Umbilical cord (tissue), 2 donors: ENCODE measurements at places on chromosomes 1 and 21. TPM values are rescaled to one million over a fixed set of nuclear protein-coding genes. Genes with fewer than 3 reads are reported as not detected.

- DNase-seq: no peak
Observed at GRCh38 chr1:33719326-33719725, 144.6 kb upstream of the HMGB4 start.

GRCh38 chr1:56921479-56921878 is 44.3 kb downstream of the C8B start:
- DNase-seq: no peak

- DNase-seq: no peak
Observed at GRCh38 chr1:230185076-230186001, 118.3 kb downstream of the GALNT2 start.

GRCh38 chr1:212179394-212180076 is 105.7 kb upstream of the PPP2R5A start:
- DNase-seq: no peak

GRCh38 chr1:48943393-48943792 is 166.7 kb upstream of the BEND5 start:
- peak; percentile 38 for DNase-seq

DNA sequence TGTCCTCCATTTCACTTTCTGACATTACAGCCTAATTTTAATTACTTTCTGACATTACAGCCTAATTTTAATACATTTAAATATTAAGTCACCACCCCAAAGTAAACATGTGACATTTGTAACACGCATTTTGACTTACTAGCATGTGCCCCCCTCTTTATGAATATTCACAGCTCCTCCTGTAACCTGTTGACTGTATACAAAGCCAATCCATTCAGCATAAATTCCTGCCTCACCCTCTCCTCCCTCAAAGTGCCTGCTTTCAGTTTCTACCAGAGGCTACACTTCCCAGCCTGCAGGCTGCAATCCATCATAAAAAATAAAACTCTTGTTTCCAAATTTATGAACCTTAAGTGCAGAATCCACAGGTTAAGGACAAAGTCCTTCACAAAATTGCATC is 39.5 kb downstream of the ANP32E start:
- DNase-seq: no peak

- DNase-seq: no peak
Observed at GRCh38 chr1:211613951-211614350, 35.0 kb upstream of the SLC30A1 start.

- DNase-seq: no peak
Observed at GRCh38 chr1:100152271-100152670, 19.3 kb downstream of the TRMT13 start.

- DNase-seq: no peak
Observed at GRCh38 chr1:46816930-46817329, 18.1 kb downstream of the CYP4B1 start.

DNA sequence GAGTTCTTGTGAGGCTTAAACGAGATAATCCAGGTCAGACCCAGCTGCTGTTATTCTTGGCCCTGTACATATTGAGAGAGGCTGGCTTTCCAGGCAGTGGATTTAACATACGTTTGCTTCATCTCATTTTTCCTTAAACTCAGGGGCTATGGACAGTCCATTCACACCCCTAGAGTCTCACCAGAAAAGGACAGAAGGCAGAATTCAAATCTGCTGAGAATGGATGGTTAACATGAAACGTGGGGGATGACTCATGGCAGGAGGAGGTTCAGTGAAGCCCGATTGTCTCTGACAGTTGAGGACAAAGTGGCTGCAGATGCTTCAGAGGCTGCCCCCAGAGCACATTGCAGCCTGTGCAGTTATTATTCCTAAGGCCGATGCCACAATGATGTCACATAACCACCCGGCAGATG is 39.5 kb downstream of the TGFB2 start:
- DNase-seq: peak; percentile 37

- DNase-seq: no peak
Observed at GRCh38 chr1:61523229-61523628, 201.7 kb downstream of the TM2D1 start.

GRCh38 chr21:29084372-29084771 is 10.9 kb upstream of the CCT8 start:
- no peak for DNase-seq

GRCh38 chr1:67440339-67440738 is 10.1 kb upstream of the SERBP1 start:
- no peak for DNase-seq

Gene CRP
- 0.48 TPM for total RNA-seq

Gene SLC6A9
- total RNA-seq: 0.48 TPM

Gene APCS
- 3.9 TPM for total RNA-seq

Gene CYP4B1
- 2.9 TPM for total RNA-seq

Gene VWA5B1
- total RNA-seq: 0.24 TPM

Gene ZNF648
- total RNA-seq: not detected
